Daoy (cell line): ENCODE measurements at places on chromosomes 5 and 9.

GRCh38 chr5:66818935-66819328, 222.7 kb downstream of the MAST4 start:
- DNase-seq, result no peak

DNA sequence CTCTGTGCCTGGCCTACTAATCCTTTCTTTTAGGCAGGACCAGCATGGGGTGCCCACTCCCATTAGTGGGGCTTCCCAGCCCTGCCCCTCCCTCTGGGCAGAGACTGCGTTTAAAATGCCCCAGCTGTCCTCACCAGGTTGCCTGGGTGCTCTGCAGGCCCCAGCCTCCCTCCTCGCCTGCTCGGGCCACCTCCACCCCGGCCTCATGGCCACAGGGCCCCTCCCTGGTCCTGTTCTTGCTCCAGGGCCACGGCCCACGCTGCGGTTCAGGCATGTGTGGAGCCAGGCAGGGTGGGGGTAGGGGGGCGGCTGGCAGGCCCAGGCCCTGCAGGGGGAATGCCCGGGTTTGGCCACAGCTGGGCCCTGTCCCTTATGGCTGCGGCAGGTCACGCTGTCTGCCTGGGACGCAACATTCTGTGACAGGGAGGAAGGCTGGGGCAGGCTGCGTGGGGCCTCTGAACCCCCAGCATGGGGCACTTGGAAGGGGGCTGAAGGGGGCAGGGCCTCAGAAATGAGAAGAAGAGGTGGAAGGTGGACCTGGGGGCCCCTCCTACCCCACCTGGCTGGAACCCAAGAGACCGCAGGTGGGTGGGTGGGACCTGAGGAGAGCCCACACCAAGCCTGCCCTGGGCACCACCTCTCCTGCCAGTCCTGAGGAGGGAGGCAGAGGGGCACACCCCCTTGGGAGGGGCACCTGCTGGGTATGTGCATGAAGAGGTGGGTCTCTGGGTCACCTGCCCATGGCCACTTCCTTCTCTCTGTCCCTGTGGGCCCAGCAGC, at the start of gene LCN12:
TSS of gene LCN12 (plus strand) at position 733 of the 780 bp plus-strand sequence. CDS start 55 bp downstream, outside the sequence.
- DNase-seq, result no peak

DNA sequence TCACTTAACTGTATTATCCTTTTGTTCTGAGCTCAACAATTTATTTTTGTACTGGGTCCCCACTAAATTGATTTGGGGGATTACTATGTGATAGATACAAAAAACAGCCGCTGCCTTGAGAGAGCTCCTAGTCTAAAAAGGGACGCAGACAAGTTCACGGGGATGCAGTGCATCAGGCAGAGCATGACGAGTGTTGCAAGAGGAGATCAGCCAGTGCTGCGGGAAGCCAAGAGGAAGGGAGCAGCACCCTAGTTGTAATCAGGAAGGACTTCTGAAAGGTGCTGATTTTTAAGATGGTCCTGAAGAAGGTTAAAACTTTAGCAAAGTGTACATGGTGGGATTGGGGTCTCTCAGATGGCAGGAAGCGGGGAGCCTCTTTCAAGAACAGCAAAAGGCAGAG, 15.8 kb downstream of the GALNT10 start:
- no peak for DNase-seq

DNA sequence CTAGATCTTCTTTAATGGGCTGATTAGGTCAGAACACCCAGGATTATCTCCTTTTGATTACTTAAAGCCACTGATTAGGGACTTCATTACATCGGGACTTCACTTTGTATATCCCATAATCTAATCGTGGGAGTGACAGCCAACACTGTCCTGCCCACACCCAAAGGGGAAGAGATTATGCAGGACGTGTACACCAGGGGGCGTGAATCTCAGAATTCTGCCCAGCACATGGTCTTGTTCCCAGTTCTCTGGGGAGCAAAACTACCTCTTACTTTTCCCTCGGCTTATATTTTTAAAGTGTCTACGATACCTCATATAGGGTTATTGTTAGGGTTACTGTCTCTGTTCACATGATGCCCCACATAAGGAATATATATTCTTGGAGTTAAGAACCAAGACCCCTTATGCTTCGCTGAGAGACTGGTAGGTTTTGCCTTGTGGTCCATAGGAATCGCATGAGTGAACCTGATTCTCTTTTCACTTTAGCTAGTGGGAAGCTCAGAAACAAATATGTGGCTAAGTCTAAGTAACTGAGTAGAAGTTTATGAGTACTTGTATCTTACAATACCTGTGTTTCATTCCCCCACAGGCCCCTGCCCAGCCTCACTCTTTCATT, 192.7 kb downstream of the GNA14 start:
- DNase-seq, result peak; percentile 42

DNA sequence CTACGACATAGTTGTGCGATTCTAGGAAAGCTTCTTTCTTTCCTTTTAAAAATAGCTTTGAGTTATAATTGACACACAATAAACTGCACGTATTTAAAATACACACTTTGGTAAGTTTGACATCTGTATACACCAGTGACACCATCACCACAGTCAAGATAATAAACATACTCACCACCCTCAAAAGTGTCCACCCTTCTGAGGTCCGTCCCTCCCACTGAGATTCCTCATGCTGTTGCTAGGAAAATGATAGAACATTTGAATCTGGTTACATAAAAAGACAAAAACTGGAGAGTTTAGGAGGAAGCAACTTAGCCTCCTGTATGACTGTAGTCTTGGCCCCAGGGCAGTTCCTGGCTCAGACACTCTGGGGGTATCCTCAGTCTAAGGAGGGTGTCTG, 17.2 kb downstream of the S100Z start:
- peak; percentile 34 for DNase-seq

- no peak for DNase-seq
Measured at GRCh38 chr5:17001428-17001827, 65.3 kb upstream of the MYO10 start.

- DNase-seq, result peak; percentile 87
Measured at GRCh38 chr5:181187500-181188213, 17.3 kb downstream of the TRIM7 start.

DNA sequence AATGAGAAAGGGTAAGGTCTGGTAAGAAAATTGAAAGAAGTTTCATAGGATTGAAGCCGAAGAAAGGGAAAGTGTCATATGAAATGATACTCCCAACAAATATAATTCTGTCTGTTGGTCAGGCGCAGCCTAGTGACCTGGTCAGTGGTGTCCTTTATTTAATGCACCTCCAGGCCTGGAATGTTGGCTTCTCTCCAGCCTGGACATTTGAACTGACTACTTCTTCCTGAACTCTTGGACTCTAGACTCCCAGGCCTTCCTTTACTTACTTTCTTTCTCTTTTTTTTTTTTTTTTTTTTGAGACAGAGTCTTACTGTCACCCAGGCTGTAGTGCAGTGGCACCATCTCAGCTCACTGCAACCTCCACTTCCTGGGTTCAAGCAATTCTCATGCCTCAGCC, 1381.5 kb upstream of the WWC1 start:
- DNase-seq, result no peak

DNA sequence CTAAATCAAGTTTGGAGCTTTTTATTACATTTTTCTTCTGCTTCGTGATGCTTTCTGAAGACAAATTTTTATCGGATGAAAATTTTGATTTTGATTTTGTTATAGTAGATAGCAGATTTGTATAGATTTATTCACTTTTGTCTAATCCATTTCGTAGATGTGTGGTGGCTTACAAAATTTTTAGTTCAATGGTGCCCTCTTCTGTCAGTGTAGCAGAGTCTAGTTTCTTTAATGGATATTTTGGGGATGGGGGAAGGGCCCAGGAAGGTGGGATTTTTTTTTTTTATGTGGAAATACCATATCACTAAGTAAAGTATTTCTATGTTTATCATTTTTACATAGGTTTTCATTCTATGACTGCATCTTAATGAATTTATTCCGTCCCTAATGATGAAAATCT, 259.9 kb upstream of the TARS1 start:
- DNase-seq, result peak; percentile 4

- peak; percentile 69 for DNase-seq
Measured at GRCh38 chr5:2864515-2865105, 113.1 kb upstream of the IRX2 start.

DNA sequence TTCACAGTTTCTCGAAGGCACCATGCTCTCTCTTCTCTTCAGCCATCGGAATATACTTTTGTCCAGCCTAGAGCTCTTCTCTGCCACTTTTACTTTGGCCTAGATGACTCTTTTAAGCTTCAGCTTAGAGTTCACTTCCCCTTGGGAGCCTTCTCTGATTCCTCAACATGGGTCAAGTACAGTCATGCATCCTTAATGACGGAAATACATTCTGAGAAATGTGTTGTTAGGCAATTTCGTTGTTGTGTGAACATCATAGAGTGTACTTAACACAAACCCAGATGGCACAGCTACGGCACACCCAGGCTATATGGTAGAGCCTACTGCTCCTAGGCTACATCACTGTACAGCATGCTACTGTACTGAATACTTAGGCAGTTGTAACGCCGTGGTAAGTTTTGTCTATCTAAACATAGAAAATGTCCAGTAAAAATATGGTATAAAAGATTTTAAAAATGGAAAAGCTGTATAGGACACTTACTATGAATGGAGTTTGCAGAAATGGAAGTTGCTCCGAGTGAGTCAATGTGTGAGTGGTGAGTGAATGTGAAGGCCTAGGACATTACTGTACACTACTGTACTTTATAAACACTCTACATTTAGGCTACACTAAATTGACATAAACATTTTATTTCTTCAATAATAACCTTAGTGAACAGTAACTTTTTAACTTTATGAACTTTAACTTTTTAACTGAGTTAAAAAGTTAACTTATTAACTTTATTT, 15.1 kb upstream of the TNFSF15 start:
- DNase-seq, result no peak

- no peak for DNase-seq
Measured at GRCh38 chr5:40346901-40347300, 332.8 kb upstream of the PTGER4 start.

GRCh38 chr9:135617538-135617900, 21.8 kb downstream of the GLT6D1 start:
- DNase-seq, result no peak

DNA sequence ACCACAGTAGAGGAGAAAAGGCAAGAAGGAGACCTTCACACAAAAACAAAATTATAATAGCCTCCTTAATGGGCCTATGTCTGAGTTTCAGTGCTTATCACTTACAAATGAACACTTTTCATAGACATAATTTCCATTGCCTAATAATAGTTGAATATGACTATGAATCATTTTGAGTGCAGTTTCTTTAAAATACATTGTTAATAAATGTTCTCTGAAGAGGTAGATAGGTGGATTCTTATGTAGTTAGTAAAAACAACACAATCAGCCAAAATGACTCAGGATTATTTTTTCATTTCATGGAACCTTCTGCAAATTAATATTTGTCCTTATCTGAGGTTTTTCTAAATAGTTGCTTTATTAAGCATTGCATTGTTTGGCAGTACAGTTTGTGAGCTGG, 45.6 kb downstream of the DAPK1 start:
- DNase-seq, result no peak

DNA sequence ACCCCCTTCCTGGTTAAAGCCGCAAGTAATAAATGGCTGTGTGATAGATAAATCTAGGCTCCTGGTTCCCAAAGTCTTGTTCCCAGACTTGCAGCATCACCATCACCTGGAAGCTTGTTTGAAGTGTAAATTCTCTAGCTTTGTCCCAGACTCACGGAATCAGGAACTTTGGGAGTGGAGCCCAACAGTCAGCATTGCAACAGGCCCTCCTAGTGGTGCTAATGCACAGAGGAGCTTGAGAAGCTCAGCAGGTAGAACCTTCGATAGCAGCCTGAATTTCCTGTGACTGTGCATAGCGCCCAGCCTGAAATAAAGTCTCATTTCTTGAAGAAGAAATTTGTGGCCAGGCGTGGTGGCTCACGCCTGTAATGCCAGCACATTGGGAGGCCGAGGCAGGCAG, 30.3 kb upstream of the MELK start:
- DNase-seq, result no peak

GRCh38 chr5:39760385-39761198, 335.8 kb upstream of the DAB2 start:
- DNase-seq, result peak; percentile 78

DNA sequence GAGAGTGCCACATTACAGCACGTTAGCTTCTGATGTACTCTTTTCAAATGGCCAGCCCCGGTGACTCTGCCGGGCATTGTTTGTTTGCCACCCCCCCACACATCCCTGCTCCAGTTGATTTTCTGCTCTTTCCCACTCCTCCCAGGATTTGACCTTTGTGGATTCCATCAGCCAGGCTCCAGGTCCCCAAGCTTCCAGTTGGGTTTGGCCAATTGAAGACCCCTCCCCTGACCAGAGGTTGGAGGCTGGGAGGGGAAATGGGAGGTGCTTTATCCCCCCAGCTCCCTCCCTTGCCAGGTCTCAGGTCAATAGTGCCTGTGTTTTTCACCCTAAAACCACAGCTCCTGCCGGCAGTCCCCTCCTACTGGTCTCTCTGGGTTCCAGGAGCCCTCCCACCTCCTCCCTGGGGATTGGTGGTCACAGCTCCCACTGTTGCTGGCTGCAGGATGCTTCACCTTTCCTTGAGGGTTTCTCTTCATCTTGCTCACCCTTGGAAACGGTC, 34.9 kb downstream of the IRF1 start:
- no peak for DNase-seq

DNA sequence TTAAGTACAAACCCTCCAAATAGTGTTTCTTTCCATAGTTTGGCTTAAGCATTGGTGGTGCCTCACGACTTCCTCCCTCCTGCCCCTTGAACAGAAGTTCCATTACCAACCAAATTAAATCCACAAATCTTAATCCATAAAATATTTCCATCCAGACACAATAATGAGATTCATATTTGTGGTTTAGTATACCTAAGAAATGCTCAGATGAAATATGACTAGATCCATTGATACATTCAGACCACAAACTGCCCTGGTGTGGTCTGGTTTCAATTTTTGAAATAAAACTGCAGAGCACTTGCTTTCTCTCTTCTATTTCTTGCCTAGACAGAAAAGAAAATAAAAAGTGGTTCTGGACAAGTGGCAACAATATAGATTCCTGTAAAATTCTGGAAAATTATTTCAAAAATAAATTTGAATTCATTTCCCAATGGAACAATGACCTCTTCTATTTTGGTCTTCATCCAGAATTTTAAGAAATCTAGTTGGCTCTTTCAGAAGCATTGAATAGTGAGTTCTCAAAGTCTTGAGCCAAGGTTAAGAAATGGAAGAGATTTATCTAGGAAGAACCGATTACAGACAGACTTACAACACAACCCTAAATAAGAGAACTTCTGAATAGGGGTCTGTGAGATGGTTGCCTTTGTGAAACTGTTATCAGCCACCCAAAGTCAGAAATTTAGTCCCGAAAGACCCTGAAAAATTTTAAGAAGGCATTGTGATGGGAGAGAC, 14.0 kb downstream of the TNC start:
- no peak for DNase-seq

DNA sequence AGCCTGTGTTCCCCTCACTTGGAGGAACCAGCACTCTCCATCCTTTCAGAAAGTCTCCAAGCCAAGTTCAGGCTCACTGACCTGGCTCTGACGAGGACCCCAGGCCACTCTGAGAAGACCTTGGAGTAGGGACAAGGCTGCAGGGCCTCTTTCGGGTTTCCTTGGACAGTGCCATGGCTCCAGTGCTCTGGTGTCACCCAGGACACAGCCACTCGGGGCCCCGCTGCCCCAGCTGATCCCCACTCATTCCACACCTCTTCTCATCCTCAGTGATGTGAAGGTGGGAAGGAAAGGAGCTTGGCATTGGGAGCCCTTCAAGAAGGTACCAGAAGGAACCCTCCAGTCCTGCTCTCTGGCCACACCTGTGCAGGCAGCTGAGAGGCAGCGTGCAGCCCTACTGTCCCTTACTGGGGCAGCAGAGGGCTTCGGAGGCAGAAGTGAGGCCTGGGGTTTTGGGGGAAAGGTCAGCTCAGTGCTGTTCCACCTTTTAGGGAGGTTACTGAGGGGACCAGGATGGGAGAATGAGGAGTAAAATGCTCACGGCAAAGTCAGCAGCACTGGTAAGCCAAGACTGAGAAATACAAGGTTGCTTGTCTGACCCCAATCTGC, 4.7 kb upstream of the NUP214 start:
- no peak for DNase-seq

GRCh38 chr5:96726802-96727201, 64.6 kb downstream of the CAST start:
- DNase-seq, result no peak
